ENCODE measurements at places on chromosomes 3 and 15.
A peak's percentile ranks its signal among the peaks of the same experiment; 100 is the strongest.

- no peaks in the 10 kb centered on the region for H3K27me3 ChIP-seq
- H3K27ac ChIP-seq: no peak overlapping the region
- no peak overlapping the region for H3K4me3 ChIP-seq
- no peaks in the 10 kb centered on the region for H3K4me1 ChIP-seq
Measured at GRCh38 chr3:50912746-50913145, 238.0 kb downstream of the DOCK3 start.

DNA sequence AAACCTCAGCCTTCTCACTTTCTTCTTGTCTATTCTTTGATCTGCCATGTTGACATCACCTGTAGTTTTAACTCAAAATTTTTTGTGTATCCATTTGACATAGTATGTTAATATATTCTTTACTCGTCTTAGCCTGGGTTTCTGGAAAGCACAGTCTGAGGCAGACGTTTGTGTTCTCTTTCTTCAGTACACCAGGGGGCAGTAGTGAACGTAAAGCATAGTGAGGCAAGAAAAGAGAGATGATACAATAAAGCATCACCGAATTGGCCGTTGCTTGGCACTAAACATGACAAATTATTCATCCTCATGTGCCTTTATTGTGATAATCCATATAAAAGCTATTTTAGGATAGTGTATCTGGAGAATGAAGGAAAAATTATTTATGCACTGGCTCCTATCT, 141.0 kb upstream of the MYRIP start:
- no peaks in the 10 kb centered on the region for H3K36me3 ChIP-seq
- no peaks in the 10 kb centered on the region for H3K27me3 ChIP-seq
- H3K4me1 ChIP-seq: no peaks in the 10 kb centered on the region
- H3K4me3 ChIP-seq: no peak overlapping the region
- DNase-seq: peak; percentile 9

DNA sequence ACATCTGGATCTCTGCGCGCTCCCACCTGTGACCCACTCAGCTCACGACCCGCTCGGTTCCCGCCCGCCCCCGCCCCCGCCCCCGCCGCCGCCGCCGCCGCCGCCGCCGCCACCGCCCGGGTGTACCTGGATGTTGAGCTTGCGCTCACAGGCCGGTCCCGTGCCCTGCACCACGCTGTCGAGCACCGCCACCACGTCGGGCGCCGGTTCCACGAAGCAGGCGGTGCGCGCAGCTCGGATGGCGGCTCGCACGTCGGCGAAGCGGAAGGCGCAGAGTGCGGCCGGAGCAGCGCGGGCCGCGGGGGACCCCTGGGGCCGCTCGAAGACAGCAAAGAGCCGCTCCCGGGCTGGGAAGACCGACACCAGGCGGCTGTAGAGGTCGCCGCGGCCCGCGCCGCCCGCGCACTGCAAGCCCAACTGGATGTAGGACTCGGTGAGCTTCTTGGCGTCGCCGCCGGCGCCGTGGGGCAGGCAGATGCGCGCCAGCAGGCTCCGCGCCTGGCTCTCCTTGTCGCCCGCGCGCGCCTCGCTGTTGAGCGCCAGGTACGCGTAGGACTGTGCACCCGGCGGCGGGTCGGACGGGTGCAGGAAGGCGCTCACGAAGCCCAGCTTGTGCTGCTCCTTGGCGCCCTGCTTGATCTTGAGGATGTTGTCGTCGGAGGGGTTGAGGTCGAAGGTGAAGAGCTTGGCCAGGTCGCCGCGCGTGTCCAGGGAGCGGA, 1.1 kb downstream of the PLXND1 start:
- peaks cover 67% of the 10 kb centered on the region for H3K4me1 ChIP-seq
- peaks cover 32% of the 10 kb centered on the region for H3K27me3 ChIP-seq
- peaks cover 46% of the 10 kb centered on the region for H3K36me3 ChIP-seq
- no peak for DNase-seq

DNA sequence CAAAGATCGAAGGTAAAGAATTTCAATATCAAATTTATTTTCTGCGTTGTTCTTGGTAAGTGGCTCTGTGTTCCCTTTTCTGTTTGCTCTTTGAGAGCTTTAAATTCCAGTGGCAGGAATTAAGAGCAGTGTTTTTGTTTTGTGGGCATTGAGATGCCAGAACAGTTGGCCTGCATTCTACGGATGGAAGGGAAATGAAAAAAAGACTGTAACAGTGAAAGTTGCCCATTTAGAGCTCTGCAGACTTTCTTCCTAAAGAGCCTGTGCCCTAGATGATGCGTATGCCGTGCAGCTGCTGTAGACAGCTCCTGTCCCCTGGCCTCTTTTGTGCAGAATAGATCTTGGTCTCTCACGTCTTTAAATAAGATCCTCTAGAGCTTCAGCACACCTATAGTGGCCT, 58.8 kb downstream of the KAT2B start:
- DNase-seq: no peak
- H3K27ac ChIP-seq: no peak overlapping the region
- no peaks in the 10 kb centered on the region for H3K4me1 ChIP-seq
- no peaks in the 10 kb centered on the region for H3K27me3 ChIP-seq

- H3K4me3 ChIP-seq: no peak overlapping the region
- no peak overlapping the region for H3K27ac ChIP-seq
- peaks cover 2% of the 10 kb centered on the region for H3K4me1 ChIP-seq
- peaks cover 1% of the 10 kb centered on the region for H3K27me3 ChIP-seq
- no peaks in the 10 kb centered on the region for H3K36me3 ChIP-seq
Measured at GRCh38 chr15:78272776-78273175, 8.4 kb downstream of the DNAJA4 start.

DNA sequence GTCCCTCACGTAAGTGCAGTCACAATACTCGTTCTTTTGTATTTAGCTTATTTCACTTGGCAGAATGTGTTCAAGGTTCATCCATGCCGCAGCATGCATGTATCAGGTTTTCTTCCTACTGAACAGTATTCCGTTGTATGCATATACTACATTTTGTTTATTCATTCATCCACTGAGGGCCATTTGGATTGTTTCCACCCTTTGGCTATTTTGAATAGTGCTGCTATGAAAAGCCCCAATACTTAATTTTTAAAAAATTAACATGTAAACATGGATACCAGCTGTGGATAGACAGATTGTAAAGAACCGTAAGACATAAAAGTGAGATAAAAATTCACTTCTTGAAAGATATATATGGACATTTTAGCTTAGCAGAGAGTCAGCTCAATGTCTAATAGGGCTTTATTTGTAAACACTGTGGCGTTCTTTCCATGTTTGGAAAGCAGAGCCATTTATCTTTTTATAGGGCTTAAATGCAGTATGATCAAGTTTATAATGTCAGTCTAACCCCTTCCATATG, 115.9 kb downstream of the VPS8 start:
- no peak for DNase-seq
- H3K4me3 ChIP-seq: no peak overlapping the region
- H3K4me1 ChIP-seq: no peaks in the 10 kb centered on the region

DNA sequence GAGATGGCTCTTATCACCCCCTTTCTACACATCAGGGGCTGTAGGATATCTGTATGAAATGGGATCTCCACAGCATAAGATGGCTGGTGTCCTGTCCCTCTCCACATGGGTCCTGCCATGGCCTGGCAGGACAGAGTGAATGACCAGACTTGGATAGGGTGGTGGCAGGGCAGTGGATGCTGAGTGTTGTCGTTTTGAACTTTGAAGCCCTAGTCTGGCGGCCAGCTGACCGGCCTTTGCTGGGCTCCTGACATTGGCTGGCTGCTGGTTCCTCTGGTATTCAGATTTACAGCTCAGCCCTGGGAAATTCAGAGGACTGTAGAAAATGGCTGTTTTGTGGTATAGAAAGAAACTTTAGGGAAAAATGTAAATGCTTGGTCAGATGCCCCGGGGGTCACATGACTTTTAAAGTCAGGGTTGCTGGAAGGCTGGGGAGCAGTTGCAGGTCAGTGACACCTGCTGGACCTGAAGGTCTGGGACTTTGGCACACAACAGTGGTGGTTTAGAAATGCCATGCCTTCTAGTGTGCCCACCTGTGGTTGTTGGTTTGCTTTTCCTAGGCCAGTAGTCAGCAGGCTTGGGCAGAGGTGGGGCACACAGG, 13.5 kb upstream of the PGPEP1L start:
- no peak overlapping the region for H3K27ac ChIP-seq
- peaks cover 3% of the 10 kb centered on the region for H3K36me3 ChIP-seq
- no peak overlapping the region for H3K4me3 ChIP-seq

- no peaks in the 10 kb centered on the region for H3K36me3 ChIP-seq
- no peak overlapping the region for H3K4me3 ChIP-seq
- H3K27me3 ChIP-seq: peaks cover 3% of the 10 kb centered on the region
- H3K27ac ChIP-seq: no peak overlapping the region
Measured at GRCh38 chr3:42988097-42988496, 9.0 kb downstream of the GASK1A start.

DNA sequence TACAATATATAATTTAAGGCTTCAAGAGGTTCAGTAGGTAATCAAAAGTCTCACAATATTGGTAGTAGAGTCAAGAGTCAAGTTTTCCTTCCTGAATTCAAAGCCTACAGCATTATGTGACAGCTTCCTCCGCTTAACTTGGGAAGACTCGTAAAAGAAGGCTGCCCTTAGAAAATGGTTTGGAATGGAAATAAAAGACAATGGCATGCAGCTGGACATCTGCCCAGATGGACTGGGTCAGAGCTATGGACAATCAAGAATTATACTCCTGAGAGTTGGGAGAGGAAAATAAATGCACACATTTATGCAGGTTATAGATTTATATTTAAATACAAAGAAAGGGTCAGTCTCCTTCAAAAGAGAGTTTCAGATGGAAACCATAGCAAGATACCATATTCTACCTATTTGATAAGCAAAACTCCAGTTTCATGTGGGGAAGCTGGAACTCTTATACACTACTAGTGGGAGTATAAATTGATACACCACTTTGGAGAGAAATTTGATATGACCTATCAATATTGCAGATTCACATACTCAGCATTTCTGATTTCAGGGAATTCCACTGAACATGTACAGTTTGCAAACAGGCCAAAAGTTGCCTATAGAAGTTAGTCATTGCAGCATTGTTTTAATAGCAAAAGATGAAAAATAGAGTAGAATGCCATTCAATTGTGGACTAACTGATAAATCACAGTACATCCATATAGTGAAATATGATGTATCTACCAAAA, 6.1 kb downstream of the CRYBG3 start:
- H3K4me1 ChIP-seq: peaks cover 13% of the 10 kb centered on the region
- no peak overlapping the region for H3K4me3 ChIP-seq
- H3K27me3 ChIP-seq: peaks cover 9% of the 10 kb centered on the region
- H3K27ac ChIP-seq: no peak overlapping the region
- peaks cover 4% of the 10 kb centered on the region for H3K36me3 ChIP-seq

GRCh38 chr3:58021072-58021959, 13.1 kb downstream of the FLNB start:
- no peak overlapping the region for H3K4me3 ChIP-seq
- no peak for DNase-seq
- peak overlapping the region; percentile 89 for H3K27ac ChIP-seq
- H3K27me3 ChIP-seq: no peaks in the 10 kb centered on the region
- H3K36me3 ChIP-seq: no peaks in the 10 kb centered on the region

- no peaks in the 10 kb centered on the region for H3K36me3 ChIP-seq
- peaks cover 18% of the 10 kb centered on the region for H3K4me1 ChIP-seq
Measured at GRCh38 chr15:56165234-56165633, 78.4 kb downstream of the RFX7 start.

- no peak overlapping the region for H3K4me3 ChIP-seq
- H3K4me1 ChIP-seq: no peaks in the 10 kb centered on the region
- H3K27me3 ChIP-seq: peaks cover 5% of the 10 kb centered on the region
- no peak for DNase-seq
- peaks cover 55% of the 10 kb centered on the region for H3K36me3 ChIP-seq
Measured at GRCh38 chr3:187726564-187726963, 18.7 kb downstream of the BCL6 start.

- H3K4me1 ChIP-seq: peaks cover 37% of the 10 kb centered on the region
- H3K36me3 ChIP-seq: peaks cover 12% of the 10 kb centered on the region
- DNase-seq: peak; percentile 73
- H3K27me3 ChIP-seq: peaks cover 15% of the 10 kb centered on the region
- peak overlapping the region; percentile 92 for H3K4me3 ChIP-seq
- peak overlapping the region; percentile 99 for H3K27ac ChIP-seq
Measured at GRCh38 chr15:29822684-29823459, 604 bp upstream of the TJP1 start.

GRCh38 chr3:85270488-85270887, 311.7 kb downstream of the CADM2 start:
- no peak overlapping the region for H3K27ac ChIP-seq
- H3K4me3 ChIP-seq: no peak overlapping the region
- no peaks in the 10 kb centered on the region for H3K36me3 ChIP-seq
- DNase-seq: no peak
- no peaks in the 10 kb centered on the region for H3K4me1 ChIP-seq

- no peak for DNase-seq
- H3K4me1 ChIP-seq: peaks cover 2% of the 10 kb centered on the region
- H3K36me3 ChIP-seq: peaks cover 26% of the 10 kb centered on the region
- H3K27me3 ChIP-seq: no peaks in the 10 kb centered on the region
- H3K4me3 ChIP-seq: no peak overlapping the region
Measured at GRCh38 chr3:33047842-33048834, 48.8 kb downstream of the GLB1 start.

- DNase-seq: no peak
- H3K4me3 ChIP-seq: no peak overlapping the region
- H3K36me3 ChIP-seq: peaks cover 5% of the 10 kb centered on the region
- peaks cover 7% of the 10 kb centered on the region for H3K4me1 ChIP-seq
Measured at GRCh38 chr3:127777921-127778656, 44.2 kb downstream of the MGLL start.

- H3K27ac ChIP-seq: no peak overlapping the region
- H3K4me3 ChIP-seq: no peak overlapping the region
- peaks cover 13% of the 10 kb centered on the region for H3K4me1 ChIP-seq
- peaks cover 10% of the 10 kb centered on the region for H3K27me3 ChIP-seq
Measured at GRCh38 chr3:141076797-141077571, 25.8 kb downstream of the SPSB4 start.

- no peak overlapping the region for H3K4me3 ChIP-seq
- no peak overlapping the region for H3K27ac ChIP-seq
- no peaks in the 10 kb centered on the region for H3K36me3 ChIP-seq
- DNase-seq: no peak
- H3K4me1 ChIP-seq: peaks cover 11% of the 10 kb centered on the region
- peaks cover 5% of the 10 kb centered on the region for H3K27me3 ChIP-seq
Measured at GRCh38 chr3:186162221-186162620, 53.3 kb upstream of the ETV5 start.

- no peak overlapping the region for H3K27ac ChIP-seq
- H3K27me3 ChIP-seq: no peaks in the 10 kb centered on the region
- no peaks in the 10 kb centered on the region for H3K4me1 ChIP-seq
- no peak for DNase-seq
- H3K36me3 ChIP-seq: no peaks in the 10 kb centered on the region
Measured at GRCh38 chr3:30733209-30733608, 126.8 kb downstream of the TGFBR2 start.

DNA sequence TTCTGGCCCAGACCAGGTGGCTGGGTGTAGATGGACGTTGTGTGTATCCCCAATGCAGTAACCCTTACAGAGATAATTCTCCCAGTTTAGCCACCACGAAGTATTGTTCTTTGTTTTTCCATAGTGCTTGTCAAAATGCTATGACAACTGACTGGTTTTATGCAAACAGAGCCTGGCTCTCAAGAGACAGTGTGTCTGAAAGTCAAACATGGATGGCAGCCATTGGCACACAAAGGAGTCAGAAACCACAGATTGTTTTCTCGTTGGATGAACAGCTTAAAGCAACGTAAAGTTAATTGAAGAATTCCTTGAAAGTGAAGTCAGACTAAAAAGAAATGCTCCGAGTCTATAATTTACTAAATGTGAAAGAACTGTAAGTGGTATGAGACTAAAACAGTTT, 91.2 kb downstream of the FILIP1L start:
- no peak overlapping the region for H3K4me3 ChIP-seq
- no peaks in the 10 kb centered on the region for H3K27me3 ChIP-seq
- H3K4me1 ChIP-seq: no peaks in the 10 kb centered on the region
- H3K27ac ChIP-seq: no peak overlapping the region
- H3K36me3 ChIP-seq: no peaks in the 10 kb centered on the region
- DNase-seq: no peak

Measured in endothelial cell (in vitro differentiated cells).